ENCODE measurements at places on chromosomes 3 and 15.

GRCh38 chr3:185995352-185995751 is 57.5 kb upstream of the TRA2B start:
- no peak for DNase-seq

DNA sequence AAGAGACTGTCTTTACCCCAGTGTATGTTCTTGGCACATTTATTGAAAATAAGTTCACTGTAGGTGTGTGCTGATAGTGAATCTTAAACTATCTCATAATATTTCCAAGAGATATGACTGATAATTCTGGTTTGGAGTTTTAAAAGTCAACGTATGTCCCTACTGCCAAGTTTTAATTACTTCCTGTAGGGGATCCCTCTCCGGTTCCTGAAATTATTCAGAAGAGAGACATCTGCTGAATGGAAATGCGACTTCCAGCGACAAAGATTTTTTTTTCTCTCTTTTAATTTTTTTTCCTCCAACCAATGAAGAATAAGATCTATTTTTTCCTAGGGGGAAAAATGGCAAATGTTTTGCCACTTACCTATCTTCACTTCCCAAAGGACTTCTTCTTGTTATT is 498.9 kb upstream of the TGFBR2 start:
- no peak for DNase-seq

DNA sequence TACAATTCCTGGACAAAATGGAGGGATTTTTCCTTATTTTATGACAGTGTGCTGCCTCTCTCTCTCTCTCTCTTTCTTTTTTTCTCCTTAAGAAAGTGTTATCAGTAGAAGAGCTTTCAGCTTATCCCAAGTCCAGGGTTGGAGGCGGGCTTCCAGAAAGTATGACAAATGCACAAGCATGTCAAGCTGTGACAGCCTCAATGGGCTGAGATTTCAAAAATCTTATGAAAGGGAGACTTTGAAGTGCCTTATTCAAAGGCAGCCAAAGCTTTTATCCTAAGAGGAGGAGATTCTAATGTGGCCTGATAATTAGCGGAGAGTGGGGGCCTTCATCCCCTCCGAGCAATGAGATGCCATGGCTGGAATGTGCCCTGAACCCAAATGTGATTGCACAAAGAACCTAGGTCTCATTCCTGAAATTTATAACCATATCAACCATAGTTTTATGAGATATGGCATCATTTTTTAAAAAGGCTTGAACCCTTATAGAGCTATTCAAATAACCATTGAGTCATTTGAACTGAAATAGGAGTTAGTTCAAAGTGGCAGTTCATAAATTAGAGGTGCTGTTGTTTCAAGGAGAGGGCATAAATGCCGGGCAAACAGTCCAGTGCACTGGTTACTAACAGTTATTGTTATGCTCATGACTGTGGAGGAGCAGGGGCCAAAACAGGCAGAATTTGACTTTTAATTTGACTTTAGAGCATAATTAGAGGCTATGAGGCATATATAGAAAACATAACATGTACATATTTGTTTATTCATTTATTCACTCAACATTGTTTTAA is 261.6 kb upstream of the THRB start:
- DNase-seq: no peak

- no peak for DNase-seq
Measured at GRCh38 chr15:68972201-68973065, 42.1 kb upstream of the NOX5 start.

DNA sequence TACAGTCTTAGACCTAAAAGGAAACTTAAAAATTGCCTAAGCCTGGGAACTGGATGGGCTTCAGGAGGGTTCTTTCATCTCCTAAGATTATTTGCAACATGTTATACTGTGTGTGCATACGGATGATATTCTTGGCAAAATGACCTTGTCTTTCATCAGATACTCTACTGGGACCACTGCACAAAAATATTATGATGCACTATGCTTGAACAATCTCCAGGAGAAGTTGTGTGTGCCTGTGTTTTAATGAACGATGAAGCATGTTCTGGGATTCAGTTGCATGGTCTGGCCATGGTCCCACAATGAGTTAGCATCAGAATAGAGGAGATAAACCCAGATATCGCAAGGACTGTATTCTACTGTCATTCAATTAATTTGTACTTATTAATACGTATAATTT is 68.7 kb downstream of the GAP43 start:
- DNase-seq: no peak

DNA sequence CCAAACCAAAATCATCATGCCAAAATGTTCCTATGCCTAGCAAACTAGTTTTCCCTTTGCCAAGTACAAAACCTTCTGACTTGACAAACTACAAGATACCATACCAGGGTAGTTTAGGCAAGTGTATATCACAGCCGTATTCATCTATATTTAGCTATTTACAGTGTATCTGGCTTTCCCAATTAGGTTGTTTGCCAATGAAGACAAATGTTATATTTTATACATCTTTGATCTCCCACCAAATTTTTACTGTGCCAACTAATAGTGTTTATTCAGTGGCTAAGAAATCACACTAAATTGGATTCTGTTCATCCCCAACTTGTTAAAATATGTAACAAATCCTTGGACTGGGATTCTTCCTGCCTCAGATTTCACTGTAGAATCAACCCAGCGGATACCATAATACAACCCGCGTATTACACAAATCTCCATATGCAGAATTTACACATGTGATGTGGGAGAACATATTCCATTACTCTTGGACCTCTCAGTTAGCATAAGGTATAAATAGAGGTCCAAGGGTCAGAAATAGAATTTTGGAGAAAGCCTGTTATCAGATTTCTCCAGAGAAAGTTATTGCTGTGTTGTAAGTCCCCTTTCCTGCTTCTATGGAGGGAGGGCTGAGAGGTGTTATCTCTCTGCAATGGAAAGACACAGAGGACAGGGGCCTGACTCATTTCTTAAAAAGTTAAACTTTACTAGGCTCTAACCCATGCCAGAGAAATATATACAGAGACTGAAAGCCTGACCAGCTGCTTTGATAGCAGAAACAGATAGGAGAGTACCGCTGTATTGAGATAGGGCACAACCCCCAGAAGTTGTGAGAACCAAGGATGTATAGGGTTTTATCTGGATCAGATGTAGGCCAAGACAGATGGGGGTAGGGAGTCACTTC is 467.0 kb downstream of the FGF12 start:
- DNase-seq: no peak

DNA sequence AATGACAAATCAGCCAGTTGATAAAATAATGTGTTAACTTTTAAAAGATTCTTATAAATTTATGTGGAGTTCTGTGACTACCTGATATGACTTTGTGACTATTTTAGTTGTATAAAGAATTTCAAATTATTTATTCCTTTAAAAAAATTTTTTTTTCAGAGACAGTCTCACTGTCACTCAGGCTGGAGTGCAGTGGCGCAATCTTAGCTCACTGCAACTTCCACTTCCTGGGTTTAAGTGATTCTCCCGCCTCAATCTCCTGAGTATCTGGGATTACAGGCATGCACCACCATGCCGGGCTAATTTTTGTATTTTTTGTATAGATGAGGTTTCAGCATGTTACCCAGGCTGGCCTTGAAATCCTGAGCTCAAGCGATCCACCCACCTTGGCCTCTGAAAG is 48.5 kb downstream of the MBNL1 start:
- no peak for DNase-seq

DNA sequence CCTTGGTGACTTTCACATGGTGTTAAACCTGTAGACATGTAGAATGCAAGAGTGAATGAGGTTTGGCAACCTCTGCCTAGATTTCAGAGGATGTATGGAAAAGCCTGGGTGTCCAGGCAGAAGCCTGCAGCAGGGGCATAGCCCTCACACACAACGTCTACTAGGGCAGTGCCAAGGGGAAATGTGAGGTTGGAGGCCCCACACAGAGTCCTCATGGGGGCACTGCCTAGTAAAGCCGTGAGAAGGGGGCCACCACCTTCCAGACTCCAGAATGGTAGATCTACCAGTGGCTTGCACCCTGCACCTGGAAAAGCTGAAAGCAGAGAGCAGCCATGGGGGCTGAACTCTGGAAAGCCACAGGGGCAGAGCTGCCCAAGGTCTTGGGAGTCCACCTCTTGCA is 241.2 kb downstream of the KLF13 start:
- no peak for DNase-seq

- DNase-seq: no peak
Measured at GRCh38 chr3:13265507-13265906, 154.6 kb downstream of the NUP210 start.

- no peak for DNase-seq
Measured at GRCh38 chr15:79918278-79918677, 21.5 kb upstream of the MTHFS start.

- no peak for DNase-seq
Measured at GRCh38 chr3:157152438-157152837, 7.5 kb downstream of the CCNL1 start.

GRCh38 chr3:190360228-190360627 is 27.7 kb upstream of the CLDN16 start:
- DNase-seq: no peak
